Fibroblast of skin of scalp (primary cell): ENCODE measurements at places on chromosomes 16 and 17.

DNA sequence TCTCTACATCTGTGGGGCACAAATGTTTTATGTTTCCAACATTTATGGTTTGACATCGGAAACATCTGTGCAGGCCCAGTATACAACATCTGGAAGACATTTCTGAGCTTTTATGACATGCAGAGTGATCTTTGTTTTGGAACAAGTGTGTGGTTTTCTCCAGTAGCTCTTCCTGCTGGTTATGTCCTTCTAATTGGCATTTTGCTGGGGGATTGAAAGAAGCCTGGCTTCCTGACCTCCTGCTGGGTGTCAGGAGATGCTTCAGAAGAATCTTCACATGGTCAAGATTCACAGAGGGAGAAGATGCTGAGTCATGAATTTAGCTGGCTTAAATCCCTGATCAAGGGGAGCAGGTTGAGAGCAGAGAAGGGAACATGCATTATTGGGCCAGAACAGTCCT is 279.5 kb upstream of the MYOCD start:
- DNase-seq: peak; percentile 90

DNA sequence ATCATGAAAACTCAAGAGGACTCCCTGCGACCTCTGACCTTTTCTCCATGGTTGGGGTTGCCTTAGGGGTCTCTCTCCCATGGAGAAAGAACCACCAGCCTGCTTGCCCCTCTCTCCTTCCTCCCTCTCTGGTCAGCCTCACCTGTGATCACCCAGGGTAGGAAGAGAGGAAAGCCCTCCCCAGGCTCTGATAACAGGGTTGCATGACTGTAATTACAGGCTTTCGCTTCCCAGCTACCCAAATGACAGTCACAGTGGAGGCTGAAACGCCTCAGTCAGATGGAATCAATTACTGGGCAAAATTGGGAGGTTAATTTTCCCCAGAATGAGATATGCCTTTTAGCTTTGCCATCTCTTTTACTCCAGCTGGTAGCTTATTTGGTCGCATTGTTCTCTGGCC is 265.8 kb upstream of the SOX9 start:
- DNase-seq: no peak

DNA sequence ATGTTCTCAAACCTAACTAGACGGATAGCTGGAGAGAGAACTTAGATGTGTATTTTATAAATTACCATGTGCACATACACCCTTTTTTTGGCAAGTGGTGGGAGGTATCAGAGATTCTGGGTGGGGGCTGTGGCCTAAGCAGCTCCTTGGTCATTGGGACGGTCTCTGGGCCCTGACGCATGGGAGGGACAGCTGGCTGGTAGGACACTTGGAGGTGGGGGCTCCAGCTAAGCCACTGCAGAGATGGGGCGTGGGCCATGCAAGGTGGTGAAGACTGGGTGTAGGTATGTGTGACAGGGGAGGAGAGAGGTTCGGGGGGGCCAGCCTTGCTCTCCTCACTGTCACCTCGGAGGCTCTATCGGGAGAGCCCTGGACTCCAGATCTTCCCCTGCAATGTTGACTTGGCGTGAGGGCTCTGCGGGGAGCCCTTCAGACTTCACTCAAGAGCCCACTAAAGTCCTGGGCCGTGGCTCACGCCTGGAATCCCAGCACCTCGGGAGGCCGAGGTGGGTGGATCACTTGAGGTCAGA is 17.1 kb downstream of the C1QTNF1 start:
- no peak for DNase-seq

- DNase-seq: peak; percentile 71
Measured at GRCh38 chr17:60107526-60108257, 29.0 kb upstream of the HEATR6 start.

- no peak for DNase-seq
Measured at GRCh38 chr16:78768226-78768625, 668.8 kb downstream of the WWOX start.

GRCh38 chr17:27408891-27409290 is 47.4 kb upstream of the KSR1 start:
- DNase-seq: peak; percentile 51

DNA sequence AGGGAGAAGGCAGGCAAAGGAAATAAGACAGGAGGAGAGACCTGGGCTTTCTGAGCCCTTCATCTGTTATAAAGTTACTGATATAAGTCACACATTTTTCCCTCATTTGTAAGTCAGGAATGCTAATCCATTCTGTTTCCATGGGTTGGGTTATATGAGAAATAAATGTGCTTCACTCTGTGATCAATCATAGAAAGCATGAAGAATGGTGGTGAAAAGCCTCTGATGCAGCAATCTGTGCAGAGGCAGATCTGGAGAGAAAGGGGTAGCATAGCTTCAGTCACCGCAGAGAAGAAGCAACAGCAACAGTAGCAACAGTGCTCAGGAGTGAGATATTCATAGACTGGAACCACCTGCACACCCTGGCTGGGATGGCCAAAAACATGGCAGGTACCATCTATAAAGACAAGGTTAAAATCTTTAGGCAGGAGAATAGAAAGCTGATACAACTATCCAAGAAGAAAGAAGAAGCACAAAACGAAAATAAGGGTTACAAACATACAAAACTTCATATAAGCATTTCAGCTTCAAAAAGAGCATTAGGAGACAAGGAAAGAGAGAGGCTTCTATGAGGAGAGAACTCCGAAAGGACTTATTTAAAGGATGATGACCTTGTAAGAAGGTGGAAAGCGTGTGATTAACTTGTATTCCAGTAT is 41.9 kb downstream of the TMEM100 start:
- DNase-seq: peak; percentile 12

DNA sequence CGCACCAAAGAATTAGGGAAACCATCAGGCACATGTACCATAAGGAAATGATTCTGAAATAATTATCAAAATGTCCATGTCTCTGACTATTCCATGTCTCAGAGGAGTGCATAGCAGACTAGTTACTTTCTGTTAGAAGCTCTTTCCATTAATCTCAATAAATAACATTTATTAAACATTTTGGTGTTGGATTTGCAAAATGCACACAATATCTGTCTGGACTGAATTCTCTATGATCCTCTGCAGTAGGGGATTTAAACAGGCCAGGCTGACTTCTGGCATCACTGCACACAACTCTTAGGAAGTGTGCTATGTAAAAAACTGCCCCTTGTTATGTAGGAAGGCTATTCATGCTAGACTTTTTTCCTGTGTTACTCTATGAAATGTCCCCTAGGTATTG is 283.3 kb upstream of the CDH5 start:
- no peak for DNase-seq

DNA sequence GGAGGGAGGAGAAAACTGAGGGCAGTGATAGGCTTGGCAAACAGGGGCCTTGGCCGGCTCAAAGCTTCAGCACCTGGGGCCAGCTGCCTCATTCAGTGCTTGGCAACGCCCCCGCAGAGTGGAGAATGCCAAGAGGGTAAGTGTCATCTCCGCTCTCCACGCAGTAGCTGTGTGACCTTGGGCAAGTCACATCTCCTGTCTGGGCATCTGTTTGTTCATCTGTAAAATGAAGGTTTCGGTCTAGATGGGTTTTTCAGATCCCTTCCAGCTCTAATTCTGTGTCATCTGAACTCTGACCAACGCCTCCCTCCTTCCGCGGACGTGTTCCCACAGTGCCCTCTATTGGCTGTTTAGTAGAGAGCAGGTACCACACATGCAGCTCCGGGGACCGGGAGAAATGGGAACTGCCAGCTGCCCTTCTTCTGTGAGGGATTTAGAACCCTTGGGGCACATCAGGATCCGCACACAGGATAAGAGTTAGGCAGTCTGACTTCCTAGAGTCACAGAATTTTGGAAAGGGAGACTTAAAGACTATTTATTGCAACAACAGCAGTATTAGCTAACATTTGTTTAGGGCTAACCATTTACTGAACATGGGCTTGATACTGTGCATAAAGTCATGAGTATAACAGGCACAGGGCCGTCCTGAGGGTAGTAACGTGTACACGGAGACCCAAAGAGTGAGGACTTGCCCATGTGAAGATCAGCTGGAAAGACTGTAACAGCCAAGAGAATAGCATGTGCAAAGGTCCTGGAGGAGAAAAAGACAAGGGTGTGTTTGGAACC is 26.8 kb downstream of the GP2 start:
- DNase-seq: peak; percentile 50

- DNase-seq: no peak
Measured at GRCh38 chr17:45355087-45355486, 38.3 kb upstream of the MAP3K14 start.

DNA sequence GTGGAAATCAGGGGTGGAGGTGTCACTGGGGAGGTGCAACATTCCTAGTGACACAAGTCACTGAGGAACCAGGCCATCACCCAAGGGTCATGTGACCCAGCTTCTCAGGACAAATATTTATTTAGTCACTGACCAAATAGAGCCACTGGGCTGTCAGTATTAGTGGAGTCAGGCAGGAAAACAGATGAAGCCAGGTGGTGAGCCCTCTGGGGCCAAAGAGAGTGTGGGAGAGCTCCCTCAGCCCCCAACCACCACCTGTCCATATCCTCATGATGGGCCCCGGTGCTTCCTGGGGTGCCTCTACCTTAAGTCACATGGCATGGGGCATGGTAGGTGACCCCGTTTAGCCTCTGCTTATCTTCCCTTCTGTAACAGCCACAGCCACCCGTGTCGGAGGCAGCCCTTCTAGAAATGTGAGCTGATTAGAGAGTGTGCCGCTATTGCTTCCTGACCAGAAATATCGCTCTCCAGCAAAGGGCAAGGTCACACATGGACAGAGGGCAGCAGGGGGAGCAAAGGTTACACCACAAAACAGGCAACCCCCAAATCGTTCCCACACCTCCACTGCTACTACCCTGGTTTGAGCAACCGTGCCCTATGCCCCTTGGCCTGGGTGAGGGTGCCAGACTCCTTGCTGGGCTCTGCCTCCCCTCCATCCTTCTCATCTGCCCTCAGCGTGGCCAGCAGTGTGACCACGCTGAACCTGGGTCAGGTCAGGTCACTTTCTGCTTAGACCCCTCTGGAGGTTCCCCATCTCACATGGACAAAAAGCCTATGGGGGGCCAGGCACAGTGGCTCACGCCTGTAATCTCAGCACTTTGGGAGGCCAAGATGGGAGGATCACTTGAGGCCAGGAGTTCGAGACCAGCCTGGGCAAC is 8.6 kb upstream of the AKTIP start:
- no peak for DNase-seq

GRCh38 chr16:51355195-51355594 is 204.1 kb upstream of the SALL1 start:
- no peak for DNase-seq

GRCh38 chr16:19840524-19841110 is 44.0 kb downstream of the GPRC5B start:
- DNase-seq: no peak

- no peak for DNase-seq
Measured at GRCh38 chr17:42898147-42898811, 2.3 kb upstream of the G6PC1 start.

DNA sequence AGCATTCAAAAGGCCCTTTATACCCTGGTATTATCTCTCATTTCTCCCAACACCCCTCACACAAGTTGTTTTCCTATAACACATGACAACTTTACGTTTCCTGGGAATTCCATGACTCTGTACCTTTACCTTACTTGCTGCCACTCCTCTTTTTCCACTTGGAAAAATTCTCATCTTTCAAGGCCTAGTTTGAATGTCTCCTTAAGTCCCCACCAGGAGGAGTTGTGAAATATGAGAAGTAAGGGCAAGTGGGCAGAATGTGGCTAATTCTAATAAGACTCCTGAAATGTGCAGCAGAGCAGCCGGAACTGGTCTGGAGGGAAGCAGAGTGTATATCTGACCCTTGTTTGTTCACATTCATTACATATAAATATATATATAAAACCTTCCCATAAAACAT is 39.7 kb downstream of the BRCA1 start:
- DNase-seq: peak; percentile 3

DNA sequence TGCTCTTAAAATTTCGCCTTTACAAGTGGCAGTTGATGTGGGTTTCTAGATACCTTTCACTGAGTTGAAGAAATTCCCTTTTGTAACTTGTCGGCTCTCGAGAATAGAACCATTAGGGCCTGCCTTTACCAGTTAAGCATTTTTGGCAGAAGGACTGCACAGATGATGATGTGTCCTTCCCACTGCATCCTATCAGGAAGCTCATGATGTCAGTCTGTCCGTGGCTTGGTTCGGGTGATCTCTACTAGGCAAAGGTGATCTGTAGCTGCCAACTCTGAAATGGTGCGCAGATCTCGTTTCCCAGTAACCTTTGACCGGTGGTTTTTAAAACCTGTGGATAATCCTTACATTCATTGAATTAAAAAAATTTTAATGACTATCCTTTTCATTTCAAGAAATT is 49.7 kb downstream of the ZNRF1 start:
- DNase-seq: no peak

DNA sequence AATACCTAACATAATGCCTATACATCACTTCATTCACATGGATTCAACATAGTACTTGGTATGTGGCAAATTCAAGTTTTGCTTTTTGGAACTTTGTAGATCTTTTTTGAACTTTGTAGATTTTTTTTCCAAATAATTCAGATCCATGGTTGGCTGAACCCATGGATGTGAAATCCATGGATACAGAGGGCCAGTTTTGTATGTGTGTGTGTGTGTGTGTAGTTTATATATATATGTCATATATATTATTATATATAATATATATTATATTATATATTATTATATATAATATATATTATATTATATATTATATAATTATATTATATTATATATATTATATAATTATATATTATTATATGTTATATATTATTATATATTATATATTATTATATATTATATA is 28.4 kb downstream of the CLUAP1 start:
- no peak for DNase-seq

GRCh38 chr16:89031715-89032659 is 55.0 kb upstream of the CBFA2T3 start:
- DNase-seq: no peak

GRCh38 chr17:41451154-41451728 is 10.5 kb upstream of the KRT38 start:
- DNase-seq: peak; percentile 60

- DNase-seq: no peak
Measured at GRCh38 chr16:57894390-57895080, 76.4 kb downstream of the CNGB1 start.

DNA sequence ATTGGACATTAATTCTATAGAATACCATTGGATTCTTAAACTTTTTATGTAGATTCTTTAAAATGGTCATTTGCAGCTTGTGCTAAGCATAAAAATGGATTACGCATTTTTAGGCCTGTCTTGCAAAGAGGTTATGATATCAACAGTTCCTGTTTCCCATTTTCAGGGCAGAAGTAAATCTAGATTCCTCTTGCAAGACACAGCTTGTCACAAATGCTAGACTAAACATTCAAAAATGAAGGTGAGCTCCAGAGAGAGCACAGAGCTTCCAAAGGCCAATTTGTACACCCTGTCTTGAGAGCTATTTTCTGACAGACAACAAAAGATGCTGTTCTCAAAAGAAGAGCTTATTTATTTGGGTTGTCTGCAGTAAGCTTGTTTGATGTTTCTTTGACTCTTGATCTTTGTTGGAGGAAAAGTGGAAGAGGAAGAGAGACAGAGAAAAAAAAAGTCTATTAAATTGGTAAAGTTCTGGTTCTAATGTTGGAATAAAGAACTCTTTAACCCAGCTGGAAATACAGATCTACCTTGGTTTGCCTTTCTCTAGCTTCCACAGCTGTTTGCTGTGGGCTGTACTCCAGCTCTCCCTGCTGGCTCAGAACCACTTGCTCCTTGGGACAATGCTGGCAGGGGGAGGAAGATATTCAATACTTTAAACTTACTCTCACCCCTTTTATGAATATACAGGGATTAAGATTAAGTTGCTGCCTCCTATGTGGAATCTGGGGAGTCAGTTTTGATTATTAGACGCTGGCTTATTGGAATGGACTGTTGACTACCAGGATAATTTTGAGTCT is 651.8 kb downstream of the CDH11 start:
- no peak for DNase-seq

GRCh38 chr17:73639322-73639721 is 4.9 kb downstream of the SDK2 start:
- DNase-seq: peak; percentile 47
